T-helper 1 cell (primary cell): ENCODE measurements at places on chromosomes 2 and 18.

GRCh38 chr2:216315802-216316603, 56.3 kb downstream of the MARCHF4 start:
- no peak for DNase-seq

DNA sequence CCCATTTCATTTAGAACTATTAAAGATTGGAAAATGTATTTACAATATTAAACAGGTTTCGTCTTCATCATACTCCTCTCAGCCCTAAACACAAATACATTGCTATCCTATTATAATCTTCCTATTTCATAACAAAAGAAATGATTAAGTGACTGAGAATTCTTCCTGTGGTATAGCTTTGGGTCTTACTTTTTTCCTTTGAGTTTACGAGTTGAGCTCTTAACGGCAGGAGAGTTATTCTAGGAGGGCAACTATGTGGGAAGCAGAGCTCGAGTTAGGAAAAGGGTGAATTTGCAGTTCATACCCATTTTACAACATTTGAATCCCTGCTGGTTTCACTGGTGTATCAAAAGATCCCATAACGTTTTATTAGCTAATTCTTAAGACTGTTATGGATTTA, 105.0 kb downstream of the FIGN start:
- DNase-seq, result no peak

GRCh38 chr2:28982381-28982950, 1.4 kb downstream of the TOGARAM2 start:
- DNase-seq, result no peak

DNA sequence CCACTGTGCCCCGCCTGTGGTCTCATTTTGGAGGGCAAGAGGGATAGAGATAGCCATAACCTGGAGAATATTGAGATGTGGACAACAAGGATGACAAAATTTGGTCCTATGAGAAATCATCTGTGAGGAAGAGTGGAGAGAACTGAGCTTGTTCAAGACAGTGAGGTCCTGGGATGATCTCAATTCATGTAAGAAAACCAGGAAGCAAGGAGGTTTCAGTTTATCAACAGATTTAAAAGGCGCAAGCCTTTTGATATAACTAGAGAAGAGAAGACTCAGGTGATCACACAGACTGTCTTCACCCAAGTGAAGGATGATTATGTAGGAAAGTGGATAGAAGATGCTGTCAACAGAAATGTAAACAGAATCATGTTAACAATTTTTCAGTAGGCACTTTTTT, 39.1 kb downstream of the PCBP1 start:
- no peak for DNase-seq

DNA sequence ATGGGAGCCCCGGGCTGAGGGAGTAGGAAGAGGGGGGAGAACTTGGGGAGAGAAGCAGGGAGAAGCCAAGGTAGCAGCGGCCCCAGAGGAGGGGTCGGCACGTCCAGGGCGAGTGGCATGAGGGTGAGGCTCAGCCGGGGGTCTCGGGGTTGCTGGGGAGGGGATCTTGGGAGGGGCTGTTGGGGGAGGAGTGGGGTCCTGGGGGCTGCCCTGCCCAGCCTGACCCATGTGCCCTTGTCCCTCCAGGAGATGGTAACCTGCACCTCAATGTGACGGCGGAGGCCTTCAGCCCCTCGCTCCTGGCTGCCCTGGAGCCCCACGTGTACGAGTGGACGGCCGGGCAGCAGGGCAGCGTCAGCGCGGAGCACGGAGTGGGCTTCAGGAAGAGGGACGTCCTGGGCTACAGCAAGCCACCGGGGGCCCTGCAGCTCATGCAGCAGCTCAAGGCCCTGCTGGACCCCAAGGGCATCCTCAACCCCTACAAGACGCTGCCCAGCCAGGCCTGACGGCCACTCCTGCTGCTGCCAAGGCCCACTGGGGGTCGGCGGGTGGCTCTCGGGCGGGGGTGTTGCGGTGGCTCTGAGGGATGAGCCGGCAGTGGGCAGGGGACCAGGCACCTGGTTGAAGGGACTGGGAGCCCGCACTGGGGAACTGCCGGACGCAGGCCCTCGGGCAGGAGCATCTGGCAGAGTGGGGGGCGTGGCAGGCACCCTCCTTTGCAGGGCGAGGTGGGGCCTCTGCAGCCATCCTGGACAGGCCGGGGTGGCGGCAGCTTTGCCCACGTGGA, 9.0 kb upstream of the GAL3ST2 start:
- no peak for DNase-seq

- no peak for DNase-seq
Observed at GRCh38 chr2:33250417-33251029, 225.9 kb upstream of the RASGRP3 start.

GRCh38 chr2:119248751-119249150, 25.1 kb downstream of the STEAP3 start:
- no peak for DNase-seq

- no peak for DNase-seq
Observed at GRCh38 chr2:178482437-178482836, 2.2 kb downstream of the PLEKHA3 start.

DNA sequence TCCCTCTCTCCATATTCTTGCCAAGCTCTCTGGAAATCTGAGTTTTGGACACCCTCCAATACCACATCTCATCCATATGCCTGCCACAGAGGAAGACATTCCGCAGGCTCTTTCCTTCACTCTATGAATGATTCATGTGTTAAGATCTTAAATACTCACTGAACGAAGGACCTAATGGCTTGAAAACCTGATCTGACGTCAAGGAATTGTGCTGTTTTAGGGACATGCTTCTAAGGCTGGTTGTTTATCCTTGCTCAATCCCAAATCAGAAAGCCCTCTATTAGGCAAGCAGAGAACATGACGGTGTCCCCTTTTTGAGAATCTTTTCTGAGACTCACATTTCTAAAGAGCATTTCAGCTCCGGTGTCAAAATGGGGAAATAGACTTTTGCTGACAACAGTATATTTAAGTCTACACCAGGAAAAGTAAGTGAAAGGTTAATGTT, 83.7 kb upstream of the GALNT5 start:
- no peak for DNase-seq
